Hepatic stellate cell (primary cell): ENCODE measurements at places on chromosomes 2 and 18.

- DNase-seq: no peak
Measured at GRCh38 chr2:103208916-103209315, 447.1 kb downstream of the TMEM182 start.

GRCh38 chr18:46627136-46627535 is 29.9 kb downstream of the LOXHD1 start:
- DNase-seq: no peak

- no peak for DNase-seq
Measured at GRCh38 chr2:78861546-78861945, 164.0 kb upstream of the REG3G start.

GRCh38 chr2:162734866-162735265 is 103.7 kb downstream of the KCNH7 start:
- no peak for DNase-seq

DNA sequence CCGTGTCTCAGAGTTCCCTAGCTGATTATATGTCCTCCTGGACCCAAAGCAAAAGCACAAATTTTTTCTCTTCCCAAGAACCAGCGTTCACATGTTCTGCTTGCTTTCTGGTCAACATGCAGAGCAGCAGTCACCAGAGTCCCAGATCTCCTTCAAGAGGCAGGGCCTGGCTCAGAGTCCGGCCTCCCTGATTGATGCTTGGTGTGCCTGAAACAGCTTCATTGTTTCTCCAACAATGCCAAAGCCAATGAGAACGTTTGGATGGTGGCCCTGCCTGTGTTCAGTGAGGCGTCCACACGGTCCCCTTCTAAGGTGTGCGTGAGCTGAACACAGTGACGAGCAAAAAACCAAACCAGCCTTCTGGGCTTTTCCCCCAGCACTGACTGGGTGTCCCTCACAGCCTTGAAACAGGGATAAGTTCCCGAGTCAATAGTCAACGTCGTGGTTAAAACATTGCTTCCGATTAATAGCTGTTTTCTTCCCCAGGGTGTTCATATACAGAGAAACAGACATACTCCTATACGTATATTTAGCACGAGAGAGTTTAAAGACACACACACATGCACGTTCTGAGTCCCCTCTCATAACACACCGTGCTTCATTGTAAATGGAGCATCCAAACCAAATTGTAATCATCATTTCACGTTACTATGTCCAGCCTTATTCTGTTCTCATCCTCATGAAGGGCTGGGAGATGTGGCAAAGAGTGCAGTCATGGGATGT is 19.3 kb upstream of the POU3F3 start:
- DNase-seq: no peak

- DNase-seq: no peak
Measured at GRCh38 chr2:236608710-236609109, 39.1 kb downstream of the ACKR3 start.

DNA sequence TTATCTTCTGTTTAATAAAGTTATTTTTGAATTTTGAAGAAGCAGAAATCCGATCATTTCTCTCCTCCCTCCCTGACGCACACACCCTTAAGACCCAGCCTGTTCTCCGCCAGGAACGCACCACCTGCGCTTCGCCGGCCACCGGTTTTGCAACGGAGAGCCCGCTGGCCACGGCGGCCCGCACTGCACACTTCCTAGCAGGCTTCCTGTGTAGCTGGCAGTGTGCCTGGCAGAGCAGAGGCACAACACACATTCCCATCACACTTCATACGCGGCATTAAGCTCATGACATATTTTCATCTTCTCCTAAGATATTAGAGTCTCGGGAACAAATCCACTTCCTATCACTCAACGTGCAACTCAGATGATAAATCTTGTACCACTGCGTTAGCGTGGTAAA is 148.0 kb downstream of the HDAC4 start:
- no peak for DNase-seq

GRCh38 chr18:72539901-72540300 is 4.2 kb downstream of the CBLN2 start:
- no peak for DNase-seq

DNA sequence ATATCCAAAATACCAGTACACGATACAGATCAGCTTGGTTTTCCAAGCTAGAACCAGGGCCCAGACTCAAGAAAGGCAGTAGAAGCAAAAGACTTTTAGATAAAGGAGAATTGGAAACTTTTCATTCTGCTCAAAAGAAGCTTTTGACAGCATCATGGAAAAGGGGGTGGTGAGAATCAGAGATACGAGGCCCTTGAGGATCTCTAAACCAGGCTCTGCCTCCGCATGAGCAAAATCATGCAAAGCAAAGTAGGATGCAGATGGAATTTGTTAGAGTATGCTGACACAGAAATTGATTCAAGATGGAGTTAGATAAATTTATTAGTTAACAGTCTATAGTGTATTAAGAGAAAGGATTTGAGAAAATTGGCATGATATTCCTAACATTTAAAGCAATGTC is 39.8 kb downstream of the FAM98A start:
- no peak for DNase-seq

- peak; percentile 89 for DNase-seq
Measured at GRCh38 chr2:196926562-196927375, at the start of gene PGAP1. TSS of gene PGAP1 (minus strand) at chr2:196926707. CDS start at chr2:196926616, 91 bp downstream.

- no peak for DNase-seq
Measured at GRCh38 chr2:177338177-177338721, 54.3 kb upstream of the AGPS start.

DNA sequence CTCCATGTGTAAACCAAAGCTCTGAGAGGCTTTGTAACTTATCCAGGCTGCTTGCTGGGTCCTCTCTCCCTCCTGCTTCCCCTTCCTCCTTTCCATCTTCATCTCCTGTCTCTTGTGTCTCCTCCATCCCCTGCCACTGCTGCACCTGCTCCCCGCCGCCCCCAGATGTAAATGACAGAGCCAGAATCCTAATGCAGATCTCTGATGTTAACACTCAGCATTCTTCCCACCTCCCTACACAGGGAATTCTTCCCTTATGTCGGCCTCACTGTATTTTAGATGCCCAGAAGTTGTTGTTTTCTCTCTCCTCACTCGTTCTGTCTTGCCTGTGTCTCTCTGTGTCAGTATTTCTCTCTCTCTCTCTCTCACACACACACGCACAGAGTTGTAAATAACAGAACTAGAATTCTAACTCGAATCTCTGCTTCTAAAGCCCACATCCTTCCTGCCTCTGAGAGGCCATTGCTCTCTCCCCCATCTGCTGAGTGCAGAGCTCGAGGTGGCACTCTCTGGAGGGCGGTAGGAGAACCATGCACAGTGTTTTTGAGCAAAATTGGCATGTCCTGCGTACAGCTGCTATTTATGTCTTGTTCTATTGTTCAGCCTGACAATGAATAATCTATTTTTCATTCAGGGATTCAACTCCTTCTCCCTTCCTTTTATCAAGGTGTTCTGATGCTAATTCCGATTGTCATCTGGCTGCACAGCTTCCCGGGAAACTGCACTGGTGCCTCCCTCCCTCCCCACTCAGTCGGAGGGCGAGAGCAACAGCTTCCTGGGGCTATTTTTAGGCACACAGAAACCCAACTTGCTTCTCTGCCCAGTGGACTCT is 219.9 kb downstream of the SH3RF3 start:
- no peak for DNase-seq

DNA sequence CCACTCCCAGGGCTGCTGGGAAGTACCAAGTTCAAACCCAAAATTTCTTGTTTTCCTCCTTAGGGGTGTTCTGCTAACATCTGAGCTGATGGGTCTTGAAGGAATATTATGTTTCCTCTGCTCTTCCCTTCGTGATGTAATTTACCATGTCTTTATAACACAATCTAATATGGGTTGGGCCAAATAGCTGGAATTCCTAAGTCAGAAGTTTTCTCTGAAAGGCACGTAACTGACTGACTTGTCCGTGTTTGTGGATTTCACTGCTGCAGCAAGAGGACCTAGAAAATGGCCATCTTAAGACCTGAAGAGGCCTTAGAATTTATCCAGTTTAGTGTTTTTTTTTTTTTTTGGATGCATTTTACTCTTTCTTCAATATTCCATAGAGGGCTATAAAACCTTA is 256.7 kb downstream of the DCDC2C start:
- no peak for DNase-seq

DNA sequence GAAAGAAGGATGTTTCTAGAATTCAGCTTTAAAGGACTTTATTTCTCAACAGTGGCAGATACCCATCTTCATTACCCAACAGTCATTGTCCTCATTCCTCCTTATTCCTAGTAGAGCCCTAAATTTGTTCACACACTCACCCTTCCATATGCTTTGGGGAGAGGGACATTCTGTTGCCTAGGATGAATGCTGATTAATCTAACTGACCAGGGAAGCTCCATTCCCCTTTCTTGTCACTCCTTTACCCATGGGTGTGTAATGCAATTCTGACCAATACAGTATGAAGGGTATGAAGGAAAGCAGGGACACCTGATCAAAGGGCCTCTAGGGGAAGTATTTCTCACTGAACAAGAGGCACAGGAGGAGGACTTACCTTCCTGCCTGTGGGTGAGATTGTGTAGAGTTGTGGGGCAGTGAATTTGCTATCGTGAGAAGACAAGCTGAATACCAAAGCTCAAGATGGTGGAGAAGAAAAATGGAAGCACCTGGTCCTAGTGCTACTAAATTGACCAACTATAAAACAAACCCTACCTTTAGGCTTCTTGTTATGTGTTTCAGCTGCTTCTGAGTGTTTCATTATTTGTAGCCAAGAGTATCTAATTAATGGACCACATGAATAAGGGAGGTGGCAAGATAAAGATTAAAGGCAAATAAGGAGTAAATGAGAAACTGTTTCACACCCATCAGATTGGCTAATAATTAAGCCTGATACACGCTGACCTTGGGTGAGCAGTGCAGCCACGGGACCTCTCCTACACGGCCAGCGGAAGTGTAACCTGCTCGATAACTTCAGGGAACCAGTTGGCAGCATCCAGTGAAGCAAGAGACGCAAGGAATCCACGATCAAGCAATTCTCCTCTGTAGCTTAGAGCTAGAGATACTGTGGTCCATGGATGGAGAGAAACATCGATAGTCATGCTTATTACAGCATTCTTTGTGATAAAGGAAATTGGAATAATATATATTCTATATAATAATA is 202.3 kb downstream of the MYCN start:
- no peak for DNase-seq

DNA sequence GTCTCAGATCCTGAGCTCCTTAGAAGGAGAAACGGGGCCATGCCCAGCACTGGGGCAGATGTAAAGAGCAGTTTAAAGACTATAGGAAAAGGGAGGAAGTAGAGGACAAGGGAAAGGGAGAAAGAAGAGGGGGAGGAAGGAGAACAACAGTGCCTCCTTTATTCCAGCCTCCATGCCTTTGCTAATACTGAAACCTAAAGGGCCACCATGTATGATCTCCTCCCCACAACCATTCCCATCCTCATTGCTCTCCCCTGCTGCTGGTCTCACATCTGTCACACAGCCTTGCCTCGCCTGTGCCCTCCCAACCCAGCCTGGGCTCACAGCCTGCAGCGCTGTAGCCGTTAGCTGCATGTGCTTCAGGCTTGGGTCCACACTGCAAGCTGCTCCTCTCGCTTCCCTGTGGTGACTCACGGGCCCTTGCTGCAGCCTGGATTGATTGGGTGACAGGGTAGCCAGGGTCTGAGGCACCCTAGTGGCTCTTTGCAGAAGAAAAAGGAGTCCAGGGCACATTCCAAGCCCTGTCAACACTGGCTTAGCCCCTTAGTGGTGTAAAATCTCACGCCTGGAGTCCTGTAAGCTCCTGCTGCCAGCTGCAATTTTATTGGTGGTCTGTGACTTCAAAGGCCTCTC is 281.9 kb downstream of the SRBD1 start:
- peak; percentile 74 for DNase-seq

GRCh38 chr2:85769236-85769982 is 15.6 kb downstream of the ATOH8 start:
- no peak for DNase-seq

DNA sequence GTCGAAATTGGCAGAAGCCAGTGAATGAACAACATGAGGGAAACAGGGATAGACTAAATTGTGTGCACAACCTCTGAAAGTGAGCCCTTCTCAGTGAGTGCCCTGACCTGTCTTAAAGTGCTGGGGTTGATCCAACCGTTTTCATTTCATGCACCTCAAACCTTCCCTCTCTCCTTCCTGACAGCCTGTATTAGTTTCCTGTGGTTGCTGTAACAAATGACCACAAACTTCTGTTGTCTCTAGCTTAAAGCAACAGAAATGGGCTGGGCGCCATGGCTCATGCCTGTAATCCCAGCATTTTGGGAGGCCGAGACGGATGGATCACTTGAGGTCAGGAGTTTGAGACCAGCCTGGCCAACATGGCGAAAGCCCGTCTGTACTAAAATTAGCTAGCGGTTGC is 48.8 kb upstream of the PPP1CB start:
- DNase-seq: no peak

GRCh38 chr2:25021791-25022362 is 20.0 kb upstream of the EFR3B start:
- DNase-seq: no peak

DNA sequence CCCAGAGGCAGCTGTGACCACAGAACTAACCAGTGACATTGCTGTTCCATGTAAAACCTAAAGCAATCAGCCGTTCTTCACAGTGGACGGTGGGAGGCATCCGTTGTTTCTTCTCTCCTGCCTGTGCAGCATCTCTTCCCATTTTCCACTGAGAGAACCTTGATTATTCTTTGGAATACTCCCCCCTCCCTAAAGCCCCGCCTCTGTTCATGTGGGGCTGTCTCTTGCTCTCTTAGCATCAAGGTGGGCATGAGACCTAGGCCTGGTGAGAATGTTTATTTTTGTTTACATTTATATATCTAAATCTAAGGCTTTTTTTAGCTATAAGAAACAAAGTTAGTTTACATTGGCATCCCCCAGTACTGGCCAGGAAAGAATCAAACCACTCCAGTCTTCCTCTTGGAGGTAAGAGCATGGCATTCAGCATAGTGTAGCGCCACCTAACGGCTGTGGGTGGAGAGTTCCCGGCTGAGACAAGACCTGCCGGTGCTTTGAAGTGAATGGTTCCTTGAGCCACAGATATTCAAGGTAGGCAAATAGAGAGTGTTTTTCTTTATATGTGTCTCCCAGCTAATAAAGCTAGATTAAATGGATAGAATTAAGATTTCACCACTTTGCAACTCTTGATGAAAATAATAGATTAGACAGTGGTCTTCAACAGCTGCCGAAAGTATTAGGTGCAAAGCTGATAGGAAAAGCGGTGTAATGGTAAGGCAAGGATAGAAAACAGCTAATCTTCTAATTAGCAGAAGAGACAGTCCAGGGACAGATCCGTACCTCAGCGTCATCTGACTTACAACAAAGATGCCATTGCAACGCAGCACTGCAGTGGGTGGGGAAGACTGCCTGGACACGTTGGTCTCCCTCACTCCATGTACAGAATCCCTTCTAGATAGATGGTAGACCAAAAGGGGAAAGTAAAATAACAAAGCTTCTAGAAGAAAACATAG is 219.6 kb upstream of the RAB12 start:
- peak; percentile 73 for DNase-seq

- DNase-seq: no peak
Measured at GRCh38 chr18:75467281-75467795, 39.8 kb upstream of the SMIM21 start.
